ENCODE measurements at places on chromosomes 2 and 18.

DNA sequence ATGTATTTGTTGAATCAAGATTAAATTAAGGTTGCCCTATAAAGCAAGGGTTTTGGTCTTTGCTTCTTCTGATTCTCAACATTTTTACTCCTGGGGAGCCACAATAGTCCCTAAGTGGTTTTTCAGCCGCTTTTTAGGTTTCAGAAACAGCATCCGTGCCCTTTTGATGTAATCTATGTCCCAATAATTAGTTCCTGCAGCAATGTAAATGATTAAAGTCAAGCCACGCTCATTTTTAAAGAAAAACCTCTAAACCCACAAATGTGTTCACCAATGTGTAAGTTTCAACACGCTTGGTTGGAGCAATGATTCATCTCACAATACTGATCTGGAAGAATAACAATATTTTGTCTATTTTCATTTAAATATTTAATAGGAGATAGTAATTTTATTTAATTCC is 5.6 kb downstream of the ARL4C start:
- no peak for DNase-seq

DNA sequence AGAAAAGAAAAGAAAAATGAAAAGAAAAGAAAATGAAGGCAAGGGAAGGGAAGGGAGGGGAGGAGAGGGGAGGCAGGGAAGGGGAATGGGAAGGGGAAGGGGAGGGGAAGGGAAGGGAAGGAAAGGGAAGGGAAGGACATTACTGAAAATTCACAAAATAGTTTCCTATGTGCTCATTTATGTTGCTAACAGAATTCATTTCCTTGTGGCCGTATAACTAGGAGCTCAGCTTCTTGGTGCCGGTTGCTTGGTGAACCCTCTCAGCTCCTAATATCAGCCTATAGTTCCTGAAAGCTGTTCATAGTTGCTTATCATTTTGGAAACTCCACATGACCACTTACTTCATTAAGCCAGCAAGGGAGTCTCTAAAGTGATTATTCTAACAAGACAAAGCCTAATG is 379.8 kb upstream of the TMEFF2 start:
- no peak for DNase-seq

- no peak for DNase-seq
Measured at GRCh38 chr2:84925336-84925723, 19.9 kb downstream of the TMSB10 start.

DNA sequence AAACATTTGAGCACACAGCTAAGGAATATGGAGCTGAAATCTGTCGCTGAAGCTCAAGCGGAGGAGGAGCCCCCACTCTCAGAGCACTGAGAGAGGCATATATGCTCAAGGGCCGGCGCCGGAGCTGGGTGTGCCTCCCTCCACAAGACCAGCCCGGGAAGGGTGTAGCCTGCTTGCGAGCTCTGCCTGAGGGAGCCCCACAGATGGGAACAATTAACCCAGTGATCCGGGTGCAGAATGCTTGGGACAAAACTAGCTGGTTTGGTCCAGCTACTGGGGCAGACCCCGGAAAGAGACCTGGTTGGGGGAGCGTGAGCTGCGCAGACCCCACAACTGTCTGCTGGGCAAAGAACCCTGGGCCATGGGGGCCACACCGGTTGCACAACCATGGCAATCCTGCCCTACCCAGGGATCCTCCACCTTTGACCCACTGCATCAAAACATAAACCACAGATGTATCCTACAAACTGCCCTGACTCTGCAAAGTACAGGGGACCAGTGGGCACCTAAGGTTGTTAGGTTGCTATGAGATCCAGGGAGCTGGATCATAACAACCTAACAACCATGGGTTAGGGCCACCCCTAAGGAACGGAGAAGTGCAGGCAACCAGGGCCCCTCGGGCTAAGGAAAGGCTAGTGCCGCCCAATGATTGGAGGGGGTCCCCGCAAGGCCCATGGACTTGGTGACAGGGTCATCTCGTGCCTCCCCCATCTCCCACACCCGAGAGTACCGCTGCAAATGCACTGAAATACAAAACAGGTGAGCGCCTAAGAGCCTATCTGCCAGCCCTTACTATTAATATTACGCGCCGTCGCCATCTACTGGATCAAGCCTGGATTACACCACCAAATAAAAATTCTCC is 53.4 kb upstream of the SCN1A start:
- peak; percentile 17 for DNase-seq

DNA sequence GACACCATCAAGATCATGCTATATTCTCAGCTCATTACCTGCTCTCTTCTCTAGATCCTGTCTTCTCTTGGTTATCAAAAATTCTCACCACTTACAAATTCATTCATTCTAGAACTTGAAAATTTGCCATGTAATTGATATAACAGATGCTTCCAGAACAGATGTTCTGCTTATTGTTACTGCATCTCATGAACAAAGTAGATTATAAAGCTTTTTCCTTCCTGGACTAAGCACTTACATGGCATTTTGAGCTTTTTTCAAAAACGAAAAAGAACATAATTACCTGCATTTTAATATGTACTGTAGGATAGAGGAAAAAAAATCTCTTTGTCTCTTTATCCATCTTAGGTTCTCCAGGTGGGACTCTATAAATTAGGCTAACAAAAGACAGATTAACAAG is 79.6 kb upstream of the CREB1 start:
- DNase-seq: no peak

DNA sequence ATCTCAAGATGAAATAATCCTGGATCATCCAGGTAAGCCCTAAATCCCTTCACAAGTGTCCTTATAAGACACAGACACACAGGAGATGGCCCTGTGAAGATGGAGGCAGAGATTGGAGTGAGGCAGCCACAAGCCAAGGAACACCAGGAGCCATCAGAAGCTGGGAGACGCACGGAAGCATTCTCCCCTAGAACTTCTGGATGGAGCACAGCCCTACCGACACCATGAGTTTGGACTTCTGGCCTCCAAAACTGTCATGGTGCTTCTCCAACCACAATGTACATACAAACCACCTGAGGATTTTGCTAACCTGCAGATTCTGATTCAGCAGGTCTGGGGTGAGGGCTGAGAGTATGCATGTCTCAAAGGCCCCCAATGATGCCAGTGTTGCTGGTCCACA is 42.5 kb downstream of the ADD2 start:
- DNase-seq: no peak

- DNase-seq: peak; percentile 36
Measured at GRCh38 chr2:63058921-63059792, 8.5 kb downstream of the OTX1 start.

DNA sequence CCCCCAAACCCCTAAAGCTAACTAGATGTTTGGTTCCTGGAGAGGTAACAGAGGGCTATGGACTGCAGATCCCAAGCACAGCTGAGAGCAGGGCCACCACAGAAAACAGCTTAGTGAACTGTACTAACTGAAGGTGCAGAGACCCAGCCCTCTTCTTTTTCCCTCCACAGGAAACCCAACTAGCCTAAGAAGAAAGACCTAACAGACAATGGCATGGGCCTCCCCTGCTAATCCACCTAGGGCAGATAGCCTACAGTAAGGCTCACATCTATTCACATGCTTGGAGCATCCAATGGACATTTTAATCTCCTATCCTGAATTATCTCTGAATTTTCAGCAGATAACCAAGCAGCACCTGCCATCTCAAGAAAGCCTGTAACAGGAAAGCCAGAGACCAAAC is 8.8 kb upstream of the FECH start:
- no peak for DNase-seq

DNA sequence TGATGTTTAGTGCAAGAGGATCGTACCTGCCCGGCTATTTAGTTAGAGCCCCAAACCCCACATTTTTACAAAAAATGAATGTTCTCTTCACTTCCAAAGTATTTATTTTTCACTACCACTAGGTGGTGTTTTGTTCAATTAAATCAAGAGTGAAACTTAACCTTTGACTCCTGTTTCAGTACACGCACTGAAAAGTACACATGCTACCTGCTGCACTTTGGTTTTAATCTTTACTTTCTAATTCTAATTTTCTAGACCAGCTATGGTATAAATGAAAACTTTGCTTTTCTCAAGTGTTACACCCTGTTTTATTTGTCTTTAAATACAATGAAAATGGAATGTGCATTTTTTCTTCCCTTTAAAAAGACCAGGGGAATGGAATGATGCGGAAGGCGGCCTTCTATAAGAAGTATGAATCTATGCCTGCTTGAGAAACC is 31.4 kb upstream of the CHN1 start:
- peak; percentile 44 for DNase-seq

DNA sequence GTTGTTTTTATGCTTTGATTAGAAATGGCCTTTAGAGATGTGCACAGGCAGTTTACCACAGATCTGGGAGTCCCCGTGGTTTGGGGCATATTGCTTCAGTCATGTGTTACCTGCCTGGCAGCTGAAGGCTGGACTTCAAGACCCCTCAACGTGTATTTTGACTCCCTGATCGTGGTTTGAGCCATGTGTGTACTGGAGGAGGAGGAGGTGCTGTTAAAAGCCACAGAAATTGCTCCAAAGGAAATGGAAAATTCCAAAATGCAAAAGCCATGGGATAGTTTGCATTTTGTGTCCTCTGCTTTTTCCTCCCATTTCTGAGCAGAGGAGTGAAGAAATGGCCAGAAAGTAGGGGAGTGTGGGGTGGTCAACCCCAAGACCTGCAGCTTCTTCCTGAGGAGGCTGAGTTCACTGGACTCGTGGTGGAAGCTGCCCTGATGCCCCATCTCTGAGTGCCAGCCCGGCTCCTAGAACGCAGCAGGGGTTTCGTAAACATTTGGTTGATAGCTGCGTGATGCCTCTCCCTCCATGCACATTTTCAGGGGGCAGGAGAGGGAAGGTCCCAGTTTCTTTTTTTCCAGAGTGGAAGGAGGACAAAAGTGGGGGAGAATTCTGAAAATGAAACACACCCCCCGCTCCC is 45.7 kb downstream of the ITGB1BP1 start:
- no peak for DNase-seq

- no peak for DNase-seq
Measured at GRCh38 chr2:44649381-44649780, 287.6 kb downstream of the CAMKMT start.

- DNase-seq: peak; percentile 73
Measured at GRCh38 chr2:137865954-137866540, 98.2 kb upstream of the HNMT start.

DNA sequence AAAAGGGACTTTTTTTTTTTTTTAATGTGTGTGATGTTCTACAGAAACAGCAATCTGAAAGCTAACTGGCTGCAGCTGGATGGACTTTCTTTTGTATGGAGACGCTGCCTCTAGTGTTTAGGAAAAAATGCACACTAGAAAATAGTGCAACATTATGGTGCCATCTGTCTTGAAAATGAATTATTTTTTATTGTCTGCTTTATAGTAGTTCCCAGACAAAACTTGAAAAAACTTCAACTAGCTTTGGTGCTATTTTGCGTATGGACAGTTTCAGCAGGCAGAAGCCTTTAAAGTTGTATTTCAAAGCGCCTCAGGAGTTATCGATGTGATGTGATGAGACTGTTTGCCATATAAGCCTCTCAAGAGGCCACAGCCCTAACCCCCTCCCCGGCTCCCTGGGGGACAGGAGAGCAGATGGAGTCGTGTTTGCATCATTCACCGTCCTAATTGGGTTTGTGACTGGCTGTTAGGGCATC is 86.9 kb downstream of the LTBP1 start:
- DNase-seq: peak; percentile 74

DNA sequence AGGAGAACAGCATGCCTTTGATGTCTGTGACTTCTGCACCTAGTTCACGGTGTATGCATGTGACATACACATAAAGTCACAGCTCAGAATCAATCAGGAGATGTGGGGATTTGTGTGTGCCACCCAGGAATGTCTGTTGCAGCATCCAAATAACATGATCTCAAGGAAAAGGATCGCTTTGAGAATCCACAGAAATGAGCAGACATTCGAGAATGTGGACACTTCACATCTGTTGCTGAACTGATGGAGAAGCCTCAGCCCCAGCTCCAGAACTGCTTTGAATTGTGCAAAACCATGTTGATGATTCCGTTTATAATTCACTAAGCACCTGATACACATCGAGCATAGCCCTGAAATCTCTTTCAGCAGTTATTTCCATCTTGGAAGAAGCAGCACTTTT is 208.6 kb downstream of the CMPK2 start:
- DNase-seq: no peak

- no peak for DNase-seq
Measured at GRCh38 chr2:11055679-11056215, 99.5 kb upstream of the SLC66A3 start.

GRCh38 chr2:238971318-238972145 is 123.6 kb downstream of the TWIST2 start:
- DNase-seq: no peak

- DNase-seq: no peak
Measured at GRCh38 chr18:23617412-23618014, 31.2 kb upstream of the NPC1 start.

DNA sequence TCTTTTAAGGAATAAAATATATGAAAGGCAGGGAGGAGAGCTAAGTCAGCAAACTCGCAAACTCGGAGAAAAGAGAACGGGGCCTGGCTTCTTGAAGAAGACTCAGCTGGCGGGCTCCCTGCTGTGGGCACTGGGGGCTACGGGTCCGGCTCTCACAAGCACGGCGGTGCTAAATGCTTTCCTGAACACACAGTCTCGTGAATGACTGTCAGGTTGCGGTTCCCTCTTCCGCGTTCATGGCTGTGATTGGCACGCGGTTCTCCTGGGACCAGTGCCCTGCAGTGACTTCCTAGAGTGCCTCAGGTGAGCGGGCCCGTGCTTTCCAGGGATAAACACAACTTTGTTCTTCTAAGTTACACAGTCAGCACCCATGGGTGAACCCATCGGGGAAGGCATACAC is 208.4 kb downstream of the HDAC4 start:
- no peak for DNase-seq

DNA sequence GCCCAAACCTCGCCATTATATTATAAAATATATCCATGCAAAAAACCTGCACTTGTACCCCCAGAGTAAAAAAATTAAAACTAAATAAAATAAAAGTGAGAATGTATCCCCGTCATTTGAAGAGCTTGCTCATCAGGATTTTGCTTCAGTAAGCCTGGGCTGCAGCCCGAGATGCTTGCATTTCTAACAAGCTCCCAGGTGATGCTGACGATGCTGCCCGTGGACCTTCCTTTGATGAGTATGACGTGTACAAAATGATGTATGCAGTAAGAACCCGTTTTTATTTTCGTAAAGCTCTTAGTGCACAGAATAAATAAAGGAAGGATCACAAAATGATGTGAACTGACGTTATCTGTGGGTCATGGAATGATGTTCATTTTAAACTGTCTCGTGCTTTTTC is 63.5 kb downstream of the CRACDL start:
- no peak for DNase-seq

GRCh38 chr18:48229552-48229981 is 179.6 kb downstream of the ZBTB7C start:
- DNase-seq: no peak

GRCh38 chr2:16127276-16127940 is 187.1 kb downstream of the MYCN start:
- no peak for DNase-seq

DNA sequence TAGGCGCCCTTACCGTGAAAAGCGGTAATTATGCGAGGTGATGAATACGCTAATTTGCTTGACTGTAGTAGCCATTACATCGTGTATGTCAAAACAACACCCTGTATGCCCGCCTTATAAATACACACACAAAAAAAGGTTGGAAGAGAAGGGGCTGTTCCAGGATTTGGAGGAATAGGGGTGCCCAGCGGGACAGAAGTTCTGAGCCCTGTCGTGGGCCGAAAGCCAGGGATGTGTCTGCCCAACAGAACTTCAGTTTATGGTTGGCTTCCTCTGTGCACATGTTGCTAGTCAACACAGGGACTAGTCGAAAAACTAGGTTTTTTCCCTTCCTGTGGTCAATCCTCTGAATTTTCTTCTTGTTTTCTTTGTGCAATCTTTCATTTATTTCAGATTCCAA is 182.5 kb downstream of the ACKR3 start:
- no peak for DNase-seq
